NCI-H460 (cell line): ENCODE measurements at places on chromosomes 7 and 10.

- no peak for DNase-seq
Observed at GRCh38 chr10:79178614-79179163, 109.9 kb downstream of the ZMIZ1 start.

- peak; percentile 40 for DNase-seq
Observed at GRCh38 chr10:29239569-29240472, 49.0 kb upstream of the LYZL1 start.

DNA sequence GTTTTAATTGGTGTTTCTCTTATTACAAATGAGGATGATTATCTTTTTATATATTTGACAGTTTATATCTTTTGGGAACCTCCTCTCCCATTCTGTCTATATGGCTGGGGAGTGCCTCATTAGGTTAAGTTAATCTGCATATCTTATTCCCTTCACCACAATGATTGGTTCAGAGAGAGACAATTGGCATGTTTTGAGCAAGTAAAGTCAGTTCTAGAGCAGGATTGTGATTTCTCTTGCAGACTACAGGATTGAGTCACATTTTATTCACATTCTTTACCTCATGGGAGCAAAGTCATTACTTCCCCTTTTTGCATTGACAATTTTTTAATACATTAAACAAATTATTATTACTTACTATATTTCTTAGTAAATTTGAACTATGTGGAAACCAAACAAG lies 345.6 kb downstream of the MDFIC start:
- no peak for DNase-seq

DNA sequence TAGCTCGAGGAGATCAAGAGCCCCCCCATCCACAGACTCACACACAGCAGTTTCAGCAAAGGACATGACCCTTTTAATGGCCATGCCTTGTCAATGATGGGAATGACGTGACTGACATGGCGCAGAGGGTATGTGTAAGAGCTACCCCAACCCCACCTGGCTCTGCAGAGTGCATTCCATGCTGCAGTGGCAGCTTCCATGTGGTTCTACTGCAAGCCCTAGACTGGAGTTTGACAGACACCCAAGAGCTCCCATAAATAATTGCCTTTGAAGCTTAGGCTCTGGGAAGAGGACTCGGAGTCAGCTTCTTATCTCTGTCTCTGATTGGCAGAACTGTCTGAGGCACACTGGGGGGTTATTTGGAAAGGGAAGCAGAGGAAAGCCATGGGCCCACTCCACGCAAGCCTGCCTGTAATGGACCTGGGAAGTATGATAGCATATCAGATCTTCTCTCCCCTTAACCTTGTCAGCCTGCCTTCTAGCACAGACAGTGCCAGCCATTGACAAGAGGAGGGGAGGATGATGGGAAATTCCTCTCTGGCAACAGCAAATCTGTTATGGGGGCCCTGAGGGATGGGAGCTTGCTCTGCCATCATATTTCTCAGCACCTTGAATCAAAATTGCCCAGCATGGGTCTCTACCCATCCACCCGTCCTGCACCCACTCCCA lies 478.5 kb upstream of the PODXL start:
- no peak for DNase-seq

- peak; percentile 16 for DNase-seq
Observed at GRCh38 chr10:92757711-92758104, 68.0 kb downstream of the HHEX start.

GRCh38 chr10:122564980-122565379 lies 4.4 kb downstream of the DMBT1 start:
- DNase-seq, result no peak

DNA sequence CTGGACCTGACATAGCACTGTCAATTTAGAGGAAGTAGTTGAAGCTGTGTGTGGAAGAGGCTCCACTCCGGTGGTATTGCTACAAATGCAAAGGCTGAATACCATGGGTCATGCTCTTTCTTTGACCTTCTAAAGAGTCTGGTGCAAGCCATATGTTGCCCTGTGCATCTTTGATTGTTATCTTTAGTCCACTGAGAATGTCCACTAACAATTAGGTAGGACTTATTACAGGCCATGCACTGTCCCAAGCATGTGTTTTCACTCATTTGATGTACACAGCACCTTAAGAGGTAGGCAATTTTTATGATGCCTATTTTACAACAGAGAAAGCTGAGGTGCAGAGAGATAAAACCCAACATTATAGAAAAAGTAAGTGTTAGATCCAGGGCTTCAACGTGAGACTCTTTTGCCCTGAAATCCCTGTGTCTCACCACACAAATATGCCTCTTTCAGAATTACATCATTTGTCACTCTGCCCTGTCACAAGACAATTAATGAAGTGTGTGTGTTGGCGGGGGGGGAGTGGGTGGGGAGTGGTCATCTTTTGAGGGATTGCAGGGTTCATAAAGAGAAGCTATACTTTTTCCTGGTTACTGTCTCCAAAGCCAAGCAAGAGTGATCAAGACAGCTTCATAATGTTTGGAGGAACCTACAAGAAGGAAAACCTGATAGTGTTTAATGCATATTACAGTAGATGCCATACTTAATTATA lies 637.6 kb upstream of the IGFBP3 start:
- peak; percentile 60 for DNase-seq

GRCh38 chr7:99311702-99312101 lies 14.0 kb upstream of the ARPC1A start:
- no peak for DNase-seq

DNA sequence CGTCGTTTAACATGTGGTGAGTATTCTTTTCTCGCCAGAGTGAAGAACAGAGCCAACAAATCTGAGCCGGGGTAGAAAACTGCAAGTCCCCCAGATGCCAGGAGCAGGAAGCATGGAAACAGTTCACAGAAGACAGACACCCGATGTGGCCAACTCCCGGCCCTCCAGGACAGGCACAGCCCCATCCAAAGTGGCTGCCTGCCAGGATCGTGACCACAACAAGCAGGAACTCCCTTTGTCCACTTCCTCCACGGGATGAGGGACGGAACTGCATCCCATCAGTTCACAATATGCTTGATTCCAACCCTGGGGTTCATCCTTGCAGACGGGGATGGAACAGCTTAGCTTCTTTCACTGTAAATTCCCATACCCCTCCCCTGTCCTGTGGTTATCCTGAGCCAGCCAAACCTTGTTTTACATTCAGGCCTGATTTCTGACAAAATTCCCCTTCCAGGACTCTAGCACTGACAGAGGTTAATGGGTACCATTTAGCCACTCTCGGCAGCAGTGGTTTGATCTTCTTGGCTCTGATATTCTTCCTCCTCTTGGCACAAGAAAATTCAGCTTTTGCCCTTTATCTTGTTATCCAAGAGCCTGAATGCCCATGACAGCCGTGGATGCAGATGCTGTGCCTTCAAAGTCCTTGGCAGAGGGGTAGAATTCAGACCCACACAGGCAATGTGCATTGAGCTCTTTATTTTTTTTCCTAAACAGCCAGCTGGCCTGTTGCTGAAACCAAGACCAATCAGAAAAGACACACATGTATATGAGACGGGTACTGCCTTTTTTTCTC lies 105.5 kb upstream of the FAM204A start:
- no peak for DNase-seq

DNA sequence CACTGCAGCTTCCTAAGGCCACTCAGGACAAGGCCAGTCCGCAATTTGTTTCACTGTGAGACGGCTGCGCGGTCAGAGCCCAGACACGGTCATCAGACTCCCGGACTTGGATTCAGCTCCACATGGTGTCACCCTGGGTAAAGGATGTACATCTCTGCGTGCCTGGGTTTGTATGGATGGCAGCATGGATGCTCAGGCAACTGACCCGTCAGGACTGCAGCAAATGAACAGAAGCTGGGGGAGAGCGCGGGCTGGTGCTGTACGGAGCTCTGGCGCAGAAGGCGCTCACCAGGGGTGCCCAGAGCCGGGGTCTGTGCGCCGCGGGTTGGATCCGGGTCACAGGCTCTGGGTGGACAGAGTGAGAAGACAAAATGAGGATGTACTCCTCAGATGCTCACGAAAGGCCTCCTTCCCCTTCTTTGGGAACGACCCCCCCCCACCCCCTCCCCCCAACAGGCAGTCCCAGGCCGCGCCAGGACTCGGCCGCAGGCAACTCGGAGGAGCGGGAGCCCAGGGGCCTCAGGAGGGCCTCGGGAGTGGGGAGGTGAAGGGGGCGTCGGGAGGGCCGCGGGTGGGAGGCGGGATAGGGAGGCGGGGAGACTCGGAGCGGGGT lies 92.4 kb downstream of the CXCL12 start:
- no peak for DNase-seq

- no peak for DNase-seq
Observed at GRCh38 chr10:124579011-124579399, 117.4 kb downstream of the LHPP start.

- no peak for DNase-seq
Observed at GRCh38 chr10:116866066-116866465, 16.8 kb downstream of the ENO4 start.

DNA sequence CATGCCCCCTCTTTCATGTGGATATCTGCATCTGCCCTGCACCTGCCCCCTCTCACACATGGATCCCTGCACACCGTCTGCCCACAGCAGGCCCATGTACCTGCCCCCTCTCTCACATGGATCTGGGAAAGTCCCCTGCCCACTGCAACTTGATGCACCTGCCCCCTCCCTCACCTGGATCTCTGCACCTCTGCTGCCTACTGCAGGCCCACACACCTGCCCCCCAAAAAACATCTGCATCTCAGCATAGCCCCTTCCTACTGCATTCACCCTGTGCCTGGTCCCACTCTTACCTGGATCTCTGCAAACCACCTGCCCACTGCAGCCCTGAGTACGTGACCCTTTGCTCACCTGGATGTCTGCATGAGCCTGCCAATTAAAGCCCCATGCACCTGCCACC lies 479.8 kb downstream of the PTPRN2 start:
- no peak for DNase-seq

DNA sequence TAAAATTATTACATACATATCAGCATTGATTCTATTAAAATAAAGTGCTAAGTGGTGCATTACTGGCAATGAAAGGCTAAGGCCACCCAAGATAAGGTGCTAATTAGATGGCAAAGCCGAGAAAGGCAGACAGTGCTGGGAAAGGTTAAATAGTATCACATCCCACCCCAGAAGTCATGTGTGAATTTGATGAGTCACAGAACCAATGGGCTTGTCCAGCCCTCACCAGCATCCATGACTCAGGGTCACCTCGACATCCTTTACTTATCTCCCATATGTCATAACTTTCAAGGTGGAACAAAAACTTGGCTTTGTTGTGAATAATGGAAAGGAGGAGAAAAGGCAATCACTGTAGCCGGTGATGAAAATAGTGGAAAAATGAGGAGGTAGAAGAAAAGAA lies 459.1 kb downstream of the PLXNA4 start:
- no peak for DNase-seq

GRCh38 chr7:8035647-8036518 lies 67.3 kb downstream of the GLCCI1 start:
- DNase-seq, result peak; percentile 38

- DNase-seq, result no peak
Observed at GRCh38 chr10:13842117-13842516, 255.4 kb downstream of the PRPF18 start.

DNA sequence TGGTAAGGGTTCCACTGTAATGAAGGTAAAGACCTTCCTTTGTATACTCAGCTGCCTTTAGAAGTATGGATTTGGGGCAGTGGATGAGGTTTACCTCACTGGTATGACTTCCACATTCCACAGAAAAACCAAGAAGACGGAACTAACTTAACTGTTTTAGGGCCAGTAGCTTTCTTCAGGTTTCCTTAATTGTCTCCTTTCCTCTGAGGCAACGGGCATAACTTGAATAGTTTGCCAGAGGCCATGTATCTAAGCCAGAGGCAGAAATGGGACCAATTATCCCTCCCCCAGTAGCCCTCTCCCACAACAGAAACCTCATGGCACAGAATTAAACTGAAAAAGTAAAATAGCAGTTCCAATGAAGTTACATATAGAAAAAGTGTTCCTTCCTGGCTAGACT lies 281.7 kb downstream of the PHTF2 start:
- no peak for DNase-seq

DNA sequence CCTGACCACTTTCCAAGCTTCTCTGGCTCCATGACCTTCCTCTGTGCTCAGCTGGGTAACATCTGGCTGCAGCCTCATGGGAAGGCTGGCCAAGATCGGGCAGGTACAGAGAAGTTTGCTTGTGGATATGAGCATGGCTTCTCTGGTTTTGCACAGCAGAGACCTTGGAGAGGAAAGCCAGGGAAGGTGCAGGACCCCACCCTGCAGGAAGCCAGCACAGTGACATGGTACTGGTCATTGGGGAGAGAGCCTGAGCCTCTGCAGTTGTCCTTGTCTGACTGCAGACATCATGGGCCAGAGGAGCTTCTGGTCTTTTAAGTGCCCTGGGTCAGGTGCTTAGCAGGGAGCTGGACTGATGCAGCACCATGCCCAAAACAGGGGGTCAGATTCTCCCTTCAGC lies 70.6 kb upstream of the LEP start:
- DNase-seq, result no peak

GRCh38 chr7:40194745-40195144 lies 59.9 kb downstream of the SUGCT start:
- DNase-seq, result no peak

- DNase-seq, result no peak
Observed at GRCh38 chr10:27671821-27672220, 73.8 kb downstream of the MKX start.

GRCh38 chr7:4841007-4841784 lies 20.6 kb downstream of the PAPOLB start:
- DNase-seq, result no peak

GRCh38 chr7:22157552-22157951 lies 199.4 kb downstream of the RAPGEF5 start:
- DNase-seq, result no peak

DNA sequence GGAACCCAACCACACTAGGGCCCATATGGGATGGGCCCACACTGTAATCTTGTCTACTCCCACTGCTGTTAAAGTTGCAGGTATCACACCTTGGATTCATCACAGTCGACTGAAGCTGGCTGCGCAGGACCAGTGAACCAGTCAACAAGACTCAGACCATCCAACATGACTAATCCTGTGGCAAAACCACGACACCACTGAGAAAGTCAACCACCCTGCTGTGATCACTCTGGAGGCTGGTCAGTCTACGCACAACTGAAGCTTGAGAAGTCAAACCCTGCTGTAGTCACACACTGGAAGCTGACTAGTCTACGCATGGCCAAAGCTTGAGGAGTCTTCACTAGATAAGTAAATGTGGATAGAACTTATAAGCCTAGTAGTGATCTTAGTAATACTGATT lies 9.6 kb upstream of the CYREN start:
- DNase-seq, result no peak

DNA sequence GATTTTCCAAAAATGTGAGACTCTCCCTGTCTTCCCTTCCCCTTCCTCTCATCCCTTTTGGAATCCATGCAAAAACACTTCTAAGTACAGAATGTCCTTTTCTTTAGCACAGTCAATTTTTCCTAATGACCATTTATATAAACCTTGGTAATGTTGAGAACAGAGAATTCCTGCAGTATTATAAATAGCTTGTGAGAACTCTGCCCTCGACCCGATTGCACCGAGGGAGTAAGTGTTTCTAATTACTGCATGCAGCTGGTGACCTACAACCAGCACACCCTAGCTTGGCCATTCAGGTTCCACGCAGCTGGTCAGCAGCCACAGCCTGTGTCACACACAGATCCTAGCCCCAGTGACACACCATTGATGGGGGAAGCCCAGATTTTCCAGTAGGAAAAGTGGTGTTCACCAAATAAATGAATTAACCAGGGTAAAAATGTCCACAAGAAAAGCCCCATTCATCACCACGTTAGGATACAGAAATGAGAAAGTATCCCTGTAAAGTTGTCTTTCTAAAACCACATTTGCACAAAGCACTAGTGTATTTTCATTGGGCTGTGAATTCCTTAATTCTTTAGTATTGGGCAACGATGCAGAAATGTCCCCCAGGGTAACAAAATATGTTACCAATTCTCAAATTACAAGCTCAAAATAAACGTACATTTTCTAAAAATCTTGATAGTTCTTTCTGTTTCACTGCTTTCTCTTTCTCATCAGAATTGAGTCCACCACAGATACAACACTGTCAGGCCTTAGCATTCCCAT lies 499.0 kb upstream of the KLF6 start:
- no peak for DNase-seq
